ENCODE measurements at places on chromosomes 12 and 14.

- DNase-seq: no peak
These were observed 27.2 kb downstream of the NGB start for GRCh38 chr14:77243853-77244252.

DNA sequence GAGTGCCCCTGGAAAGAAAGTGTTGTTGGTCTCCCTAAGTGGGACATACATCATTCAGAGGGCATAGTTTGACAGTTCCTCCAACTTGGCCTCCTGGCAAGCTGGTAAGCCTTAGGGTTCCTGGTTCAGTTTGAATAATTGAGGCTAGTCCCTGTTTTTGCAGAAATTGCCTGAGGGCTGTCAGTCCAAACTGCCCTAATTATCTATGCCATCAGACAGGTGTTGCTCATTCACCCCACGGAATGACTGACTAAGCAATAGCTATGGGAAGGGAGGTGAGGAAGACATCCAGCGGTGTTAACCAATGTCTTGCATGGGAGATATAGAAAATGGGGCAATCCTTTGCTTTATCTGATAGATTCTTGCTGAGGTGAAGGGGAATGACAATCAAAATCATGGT lies 37.6 kb downstream of the SPTSSA start:
- no peak for DNase-seq

DNA sequence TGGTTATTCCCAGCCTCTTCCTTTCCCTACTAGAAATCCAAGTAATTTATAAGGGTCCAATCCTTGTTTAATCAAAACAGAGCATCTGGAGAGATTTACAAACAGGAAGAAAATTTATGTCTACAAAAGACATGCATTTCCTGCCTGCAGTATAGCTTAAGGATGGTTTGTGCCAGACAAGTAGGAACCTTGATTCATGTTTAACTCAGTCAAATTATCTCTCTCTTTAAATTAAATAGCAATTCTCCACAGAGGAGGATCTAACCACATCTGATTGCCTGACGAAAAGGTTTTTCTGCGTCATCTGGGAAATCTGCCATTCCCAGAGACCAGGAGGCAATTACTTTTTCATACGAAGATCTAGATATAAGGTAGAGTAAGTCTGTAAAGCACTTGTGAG lies 105.2 kb downstream of the ZFC3H1 start:
- DNase-seq: no peak

DNA sequence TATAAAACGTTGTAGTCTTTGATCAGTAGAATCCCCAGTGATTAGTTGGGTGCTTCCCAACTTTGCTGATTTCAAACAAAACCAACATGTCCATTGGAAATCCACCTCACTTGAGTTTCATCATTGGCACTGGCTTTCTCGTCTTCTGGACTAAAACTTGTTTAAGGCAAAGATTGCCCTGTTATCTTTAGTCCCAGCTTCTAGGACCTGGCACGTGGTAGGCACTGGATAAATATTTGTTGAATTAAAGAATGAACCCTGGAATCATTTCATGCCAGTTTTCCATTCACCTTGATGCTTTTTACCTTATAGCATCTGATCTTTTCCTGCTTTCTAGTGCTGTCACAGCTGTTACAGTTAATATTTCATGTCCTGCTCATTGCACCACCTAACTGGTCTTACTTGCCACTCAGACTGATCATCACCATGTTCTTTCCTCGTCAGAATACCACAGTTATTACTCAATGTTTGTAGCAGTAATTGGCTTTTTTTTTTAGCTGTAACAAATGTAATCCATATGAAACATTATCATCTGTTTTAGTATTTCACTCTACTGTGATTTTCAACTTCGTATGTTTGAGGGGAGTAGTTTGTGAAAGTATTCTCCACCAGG lies 7.3 kb upstream of the C12orf50 start:
- DNase-seq: no peak

DNA sequence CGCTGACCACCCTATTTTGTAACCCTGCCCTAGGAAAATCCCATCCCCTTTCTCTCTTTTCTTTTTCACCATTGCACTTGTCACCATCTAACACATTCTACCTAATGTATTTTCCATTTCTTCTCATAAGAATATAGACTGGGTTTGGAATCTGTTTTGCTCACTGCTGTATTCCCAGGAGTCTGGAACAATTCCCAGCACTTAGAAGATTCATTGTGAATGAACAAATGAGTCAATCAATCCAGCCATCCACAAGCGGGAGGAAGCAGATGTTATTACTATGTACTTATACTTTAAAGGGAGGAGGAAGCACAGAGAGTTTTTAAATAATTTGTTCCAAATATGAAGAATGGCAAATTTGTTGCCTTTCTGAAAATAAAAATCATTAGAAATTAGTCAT lies 142.1 kb downstream of the KIF21A start:
- DNase-seq: no peak

DNA sequence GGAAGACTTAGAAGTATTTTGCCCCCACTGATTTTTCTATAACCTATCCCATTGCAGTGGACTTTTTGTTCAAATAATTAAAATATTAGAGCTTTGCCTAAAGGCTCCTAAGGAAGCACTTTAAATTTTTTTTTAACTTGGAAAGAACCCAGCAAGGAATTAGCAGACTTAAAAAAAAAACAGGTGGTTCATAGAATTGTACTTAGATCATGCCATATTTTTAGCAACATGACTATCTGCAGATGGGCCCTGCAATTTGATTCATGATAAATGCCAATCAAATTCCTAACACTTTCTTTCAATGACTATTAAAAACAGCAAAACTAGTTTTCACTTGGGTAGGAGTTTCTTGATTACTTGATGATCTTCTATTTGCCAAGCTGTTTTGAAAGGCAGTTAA lies 11.5 kb downstream of the ADAMTS20 start:
- DNase-seq: no peak

- no peak for DNase-seq
These were observed 10.1 kb downstream of the LGALS3 start for GRCh38 chr14:55139141-55139540.

GRCh38 chr14:32468955-32469354 lies 139.9 kb downstream of the AKAP6 start:
- DNase-seq: no peak

DNA sequence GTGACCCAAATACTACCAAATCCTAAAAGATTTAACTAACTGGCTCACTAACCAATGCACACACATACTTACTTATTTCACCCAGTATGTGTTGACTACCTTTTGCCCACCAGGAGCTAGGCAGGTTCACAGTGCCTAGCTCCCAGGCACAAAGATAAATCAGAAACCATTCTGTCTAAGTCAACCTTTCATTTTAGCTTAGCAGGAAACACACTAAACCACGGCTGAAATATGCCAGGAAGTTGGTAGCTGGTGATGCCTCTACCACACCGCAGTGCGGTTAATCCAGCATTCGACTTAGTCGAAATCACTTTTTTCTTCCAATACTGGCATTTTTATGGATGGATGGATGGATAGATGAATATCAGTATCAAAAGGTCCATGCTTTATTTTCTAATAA lies 597.7 kb downstream of the DIO2 start:
- no peak for DNase-seq

GRCh38 chr14:105083926-105084685 lies 18.9 kb upstream of the GPR132 start:
- DNase-seq: no peak

DNA sequence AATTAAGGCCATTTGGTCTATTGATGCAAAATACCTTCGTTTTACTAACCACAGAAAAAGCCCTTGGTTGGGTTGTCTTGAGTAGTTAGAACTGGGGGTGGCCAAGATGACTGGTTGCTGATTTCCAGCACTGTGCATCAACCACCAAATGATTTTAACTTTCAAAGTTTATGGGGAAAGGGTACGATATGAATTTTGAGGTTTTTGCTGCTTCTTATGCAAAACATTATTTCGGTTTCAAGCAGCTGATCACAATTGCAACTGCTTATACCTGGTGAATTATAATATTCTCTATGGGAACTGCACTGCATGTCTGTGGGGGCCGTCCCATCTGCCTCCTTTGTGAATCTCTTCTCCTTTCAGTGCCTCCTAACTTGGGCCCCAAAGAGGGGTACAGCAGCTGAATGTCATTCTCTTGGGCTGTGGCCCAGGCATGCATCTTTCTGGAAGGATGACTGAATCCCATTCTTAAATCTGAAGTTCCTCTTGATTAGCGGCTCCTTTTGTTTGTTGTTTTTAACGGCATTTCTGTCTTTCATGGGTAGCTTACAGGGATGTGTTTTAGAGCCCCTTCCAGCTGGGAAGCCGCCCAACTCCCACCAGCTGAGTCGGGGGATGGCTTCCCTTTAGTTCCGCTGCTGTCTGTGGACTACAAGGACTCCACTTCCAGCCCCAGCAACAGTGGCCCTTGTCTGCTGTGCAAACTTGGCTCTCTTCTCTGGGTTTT lies 479.8 kb downstream of the ZFP36L1 start:
- no peak for DNase-seq

DNA sequence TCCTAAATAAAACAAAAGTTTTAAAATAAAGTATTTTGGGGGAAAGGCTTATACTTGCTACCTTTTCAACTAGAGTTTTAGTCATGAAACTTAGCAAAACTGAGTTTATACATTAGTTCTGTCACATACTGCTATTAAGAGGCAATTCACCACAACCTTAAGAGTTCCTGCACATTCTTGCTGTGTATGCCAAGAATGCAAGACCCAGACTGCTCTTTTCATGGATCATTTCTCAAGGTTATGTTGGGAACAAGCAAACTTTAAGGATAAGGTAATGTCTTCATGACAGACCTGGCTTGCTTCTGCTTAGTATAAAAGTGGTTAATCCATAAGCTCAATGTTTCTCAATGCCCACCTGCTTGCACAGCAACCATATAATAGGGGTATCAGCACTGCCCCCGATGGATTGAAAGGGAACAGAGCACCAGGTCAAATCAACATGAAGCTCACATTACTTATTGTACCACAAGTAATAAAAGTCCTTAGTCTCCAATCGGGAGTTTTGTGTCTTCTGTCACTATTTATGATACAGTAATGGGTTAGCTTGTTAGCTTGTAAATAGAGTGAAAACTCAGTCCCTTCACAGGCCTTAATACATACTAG lies 67.6 kb downstream of the KIF21A start:
- no peak for DNase-seq

- no peak for DNase-seq
These were observed 110.1 kb downstream of the DNAI7 start for GRCh38 chr12:25084816-25085215.

- no peak for DNase-seq
These were observed 300.8 kb downstream of the SSPN start for GRCh38 chr12:26496170-26496569.

DNA sequence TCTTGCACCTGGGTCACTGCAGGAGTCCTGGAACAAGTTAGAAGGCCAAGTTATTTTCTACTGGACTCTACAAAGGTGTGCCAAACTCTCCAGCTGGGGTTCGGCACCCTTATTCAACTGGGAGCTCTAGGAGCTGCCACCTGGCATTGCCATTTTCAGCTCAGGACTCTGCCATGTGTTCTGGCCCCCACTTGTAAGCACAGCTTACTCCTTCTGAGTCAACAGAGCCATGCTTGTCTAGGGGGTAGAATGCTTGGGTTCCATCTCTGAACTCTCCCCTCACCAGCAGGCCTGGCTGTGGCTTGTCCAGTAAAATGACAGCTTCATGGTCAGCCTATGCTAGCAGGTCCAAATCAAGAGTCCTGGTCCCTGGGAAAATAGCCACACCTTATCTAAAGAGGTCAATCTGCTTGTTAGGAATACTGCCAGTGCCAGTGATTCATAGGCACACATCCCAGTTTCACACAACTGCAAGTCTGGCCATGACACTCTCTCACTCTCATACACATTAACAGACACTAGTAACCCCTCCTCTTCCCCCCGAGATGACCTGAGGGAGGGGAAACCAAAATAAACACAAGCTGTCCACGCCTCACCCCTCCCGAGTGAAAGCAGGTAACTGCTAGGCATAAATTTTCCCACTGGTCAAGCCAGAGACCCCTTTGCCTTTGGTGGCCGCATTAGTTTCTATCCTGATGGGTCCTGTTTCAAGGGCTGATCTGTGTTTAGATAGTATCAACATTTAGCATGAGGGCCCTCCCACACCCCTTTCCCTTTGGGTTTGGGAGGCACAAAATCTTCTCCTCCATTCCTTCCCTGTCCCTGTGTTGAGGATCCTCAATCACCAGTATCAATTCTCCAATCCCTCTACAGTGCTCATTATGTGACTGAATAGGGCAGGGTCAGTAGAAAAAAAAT lies 182.3 kb upstream of the GZMB start:
- DNase-seq: no peak

DNA sequence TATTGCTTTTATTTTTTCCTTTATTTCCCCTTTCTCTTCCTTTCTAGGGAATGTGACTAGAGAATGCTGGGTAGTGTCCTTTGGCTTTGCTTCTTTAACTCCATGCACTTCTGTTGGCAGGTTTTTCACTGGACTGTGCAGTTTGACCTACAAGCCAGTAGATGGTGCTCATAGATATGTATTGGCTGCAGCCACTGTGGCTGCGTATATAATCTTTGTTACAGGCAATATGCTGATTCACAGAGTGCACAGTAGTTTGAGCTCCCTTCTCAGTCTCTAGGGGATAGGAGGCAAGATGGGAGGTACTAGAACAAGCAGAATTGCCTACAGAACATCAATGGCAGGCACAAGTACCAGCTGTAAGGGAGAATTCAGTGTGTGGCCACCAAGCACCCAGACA lies 503.5 kb downstream of the LRFN5 start:
- DNase-seq: no peak

All from activated T-helper 2 cell treated with anti-CD3 and anti-CD28 coated beads, Interferon-gamma antibody, Interleukin-2, Interleukin-4, amounts not matched to agents 10 μg/mL and 5 μg/mL and 100 μg/mL, durations not matched to agents 14 hours and 24 hours and 36 hours (primary cell).